Activated effector memory CD4-positive, alpha-beta T cell treated with Interleukin-2 at 50 U/mL for 16 hours (primary cell): ENCODE measurements at places on chromosomes 11 and 22.

DNA sequence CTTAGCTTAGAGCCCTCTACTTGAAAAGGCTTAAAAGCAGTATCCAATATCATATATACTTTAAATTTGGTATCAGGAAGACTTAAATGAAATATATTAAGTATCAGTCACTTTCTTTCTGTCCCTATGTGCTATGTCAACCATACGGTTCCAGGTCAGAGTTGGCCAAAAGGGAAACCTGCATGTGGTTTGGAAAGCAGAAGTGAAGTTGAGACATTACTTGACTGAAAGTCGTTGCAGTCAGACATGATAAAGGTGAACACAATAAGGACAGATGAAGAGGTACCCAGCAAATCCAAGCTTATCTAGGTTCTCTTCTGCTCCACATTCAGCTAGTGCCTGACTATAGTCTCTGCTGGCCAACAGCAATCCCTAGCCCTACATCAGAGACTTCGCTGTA, 336.8 kb downstream of the KCNA4 start:
- DNase-seq, result no peak

GRCh38 chr11:103889679-103890078, 146.8 kb upstream of the DDI1 start:
- DNase-seq, result no peak

DNA sequence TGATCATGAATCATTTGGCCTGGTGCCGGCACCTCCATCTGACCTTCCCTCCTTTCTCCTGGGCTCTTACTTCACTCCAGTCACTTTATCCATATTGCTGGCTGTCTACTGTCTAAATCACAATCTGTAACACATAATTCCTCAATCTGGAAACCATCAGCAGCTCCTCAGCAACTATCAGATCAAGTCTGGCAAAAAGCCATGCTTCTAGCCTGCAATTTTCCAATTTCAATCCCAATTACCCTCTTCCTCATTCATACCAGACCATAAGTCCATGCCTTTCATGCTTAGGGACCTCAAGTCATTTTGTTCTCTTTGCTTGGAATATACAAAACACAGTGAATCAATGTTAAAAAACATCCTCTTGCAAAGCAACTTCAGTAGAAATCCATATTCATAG, 882.8 kb upstream of the ANO3 start:
- no peak for DNase-seq

DNA sequence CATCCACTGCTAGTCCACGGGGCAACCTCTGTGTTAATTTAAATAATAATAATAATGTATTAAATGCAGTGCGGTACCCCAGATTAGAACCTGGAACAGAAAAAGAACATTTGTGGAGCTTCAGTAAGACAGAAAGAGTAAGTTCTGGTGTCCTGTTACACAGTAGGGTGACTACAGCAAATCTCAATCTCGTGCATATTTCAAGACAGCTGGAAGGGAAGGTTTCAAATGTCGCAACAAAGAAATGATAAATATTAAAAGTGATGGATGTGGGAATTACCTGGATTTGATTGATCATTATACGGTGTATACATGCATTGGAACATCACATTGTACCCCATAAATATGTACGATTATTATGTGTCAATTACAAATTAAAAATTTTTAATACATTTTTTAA, 1.7 kb upstream of the RAC2 start:
- DNase-seq, result no peak

DNA sequence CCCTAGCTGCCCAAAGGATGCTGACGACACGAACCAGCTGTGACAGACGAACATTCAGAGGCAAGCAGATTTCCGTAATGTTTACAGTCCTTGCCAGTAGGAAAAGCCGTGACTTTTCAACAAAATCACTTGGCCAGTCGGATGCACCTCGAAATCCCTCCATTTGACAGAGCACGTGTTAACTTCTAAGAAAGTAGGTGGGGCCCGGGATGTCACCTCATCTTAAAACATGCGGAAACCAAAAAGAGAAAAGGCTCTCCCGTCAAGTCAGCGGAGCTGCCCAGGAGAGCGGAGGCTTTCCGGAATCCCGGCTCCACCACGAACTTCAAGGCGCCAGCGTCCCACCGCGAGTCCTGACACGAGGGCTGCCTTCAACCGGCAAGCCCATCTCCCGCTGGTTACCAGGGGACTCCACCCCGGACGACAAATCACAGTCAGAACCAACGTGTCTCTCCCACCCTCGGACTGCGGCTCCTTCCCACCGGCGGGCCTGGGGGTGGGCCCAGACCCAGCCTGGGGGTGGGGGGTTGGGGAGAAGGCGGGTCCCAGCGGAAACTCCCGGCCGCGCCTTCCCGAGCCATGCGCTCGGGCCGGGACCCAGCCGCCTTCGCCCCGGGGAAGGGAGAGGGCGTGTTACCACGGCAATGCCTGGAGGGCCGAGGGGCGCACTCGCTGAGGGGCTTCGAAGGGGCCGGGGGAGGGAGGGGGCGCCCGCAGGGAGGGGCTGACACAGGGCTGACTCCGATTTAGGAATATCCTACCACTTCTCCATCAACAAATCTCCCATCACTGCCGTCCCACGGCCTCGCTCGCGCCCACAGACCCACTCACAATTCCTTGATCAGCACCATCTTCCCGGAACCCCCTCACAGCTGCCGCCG, 475 bp downstream of the PITPNB start:
- DNase-seq, result peak; percentile 14

GRCh38 chr11:10846660-10847059, 11.2 kb downstream of the ZBED5 start:
- DNase-seq, result no peak

DNA sequence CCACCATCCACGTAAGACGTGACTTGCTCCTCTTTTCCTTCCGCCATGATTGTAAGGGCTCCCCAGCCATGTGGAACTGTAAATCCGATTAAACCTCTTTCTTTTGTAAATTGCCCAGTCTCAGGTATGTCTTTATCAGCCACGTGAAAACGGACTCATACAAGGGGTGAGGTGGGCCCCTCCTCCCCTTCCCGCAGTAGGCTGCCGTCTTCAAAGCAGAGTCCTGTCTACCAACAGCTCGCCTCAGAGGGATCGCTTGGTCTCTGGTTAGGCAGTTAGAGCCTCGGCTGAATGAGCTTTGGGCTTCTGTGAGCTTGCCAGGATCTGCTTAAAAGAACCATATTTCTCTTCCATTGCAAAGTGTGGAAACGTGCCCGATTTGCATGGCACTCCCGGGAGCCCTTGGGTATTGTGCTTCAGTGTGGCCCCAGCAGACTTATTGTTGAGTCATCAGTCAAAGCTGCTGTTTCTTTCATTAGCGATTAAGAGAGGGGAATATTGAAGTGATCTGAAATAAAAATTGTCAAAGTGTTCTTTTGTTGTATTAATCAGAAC, 338.3 kb downstream of the TBC1D22A start:
- no peak for DNase-seq

DNA sequence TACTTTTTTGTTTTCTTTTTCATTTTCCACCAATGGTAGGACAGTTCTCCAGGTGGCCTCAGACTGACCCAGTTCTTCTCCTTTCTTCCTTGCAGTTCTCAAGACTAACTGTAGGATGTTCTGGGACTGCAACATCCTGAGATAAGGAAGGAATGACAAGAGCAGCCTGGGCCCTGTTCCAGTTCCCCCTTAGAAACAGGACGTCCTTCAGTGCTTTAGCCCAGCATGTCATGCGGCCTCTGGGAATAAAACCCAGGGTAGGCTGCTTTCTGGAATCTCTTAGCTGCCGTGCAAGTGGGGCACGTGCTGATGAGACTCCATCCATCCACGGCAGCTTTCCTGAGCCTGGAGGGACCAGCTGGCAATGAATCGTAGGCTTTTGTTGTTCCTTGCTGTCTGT, 24.0 kb upstream of the CADM1 start:
- no peak for DNase-seq

DNA sequence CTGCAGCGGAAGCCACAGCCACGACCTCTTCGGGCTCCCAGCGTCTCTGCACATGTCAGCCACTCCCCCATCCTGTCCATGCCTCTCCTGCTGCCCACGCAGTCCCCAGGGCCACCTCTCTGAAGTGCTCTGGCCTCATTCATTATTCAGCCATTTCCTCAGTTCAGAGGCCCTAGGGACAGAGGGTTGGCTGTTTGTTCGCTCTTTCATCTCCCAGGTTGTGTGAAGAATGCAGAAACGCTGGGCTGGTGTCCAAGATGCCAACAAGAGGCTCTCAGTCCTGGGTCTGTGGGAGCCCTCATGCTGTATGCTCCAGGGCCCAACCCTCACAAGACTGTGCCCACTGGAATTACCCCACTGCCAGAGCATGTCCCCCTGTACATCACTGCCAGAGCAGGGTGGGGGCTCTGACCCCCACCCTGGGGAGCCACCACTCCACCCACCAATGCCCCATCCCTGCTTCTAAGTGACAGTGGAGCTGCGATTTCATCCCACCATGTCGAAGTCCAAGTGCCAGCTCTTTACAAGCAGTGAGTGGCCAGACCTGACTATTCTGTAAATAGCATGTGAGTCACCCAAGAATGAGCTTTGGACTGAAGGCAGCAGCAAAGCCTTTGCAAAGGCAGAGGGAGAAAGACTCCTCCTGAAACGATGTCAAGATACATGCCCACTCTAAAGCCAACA, 209.6 kb downstream of the BUD13 start:
- DNase-seq, result no peak

GRCh38 chr22:21567456-21568346, at the start of gene UBE2L3:
UBE2L3 (plus strand) TSS chr22:21567714; CDS start chr22:21567745, 31 bp downstream.
- peak; percentile 78 for DNase-seq

GRCh38 chr11:38971141-38971540, 2373.1 kb upstream of the RAG2 start:
- no peak for DNase-seq

GRCh38 chr11:115961159-115962003, 457.2 kb upstream of the CADM1 start:
- DNase-seq, result no peak

GRCh38 chr22:42716649-42717127, 4.0 kb downstream of the A4GALT start:
- no peak for DNase-seq

DNA sequence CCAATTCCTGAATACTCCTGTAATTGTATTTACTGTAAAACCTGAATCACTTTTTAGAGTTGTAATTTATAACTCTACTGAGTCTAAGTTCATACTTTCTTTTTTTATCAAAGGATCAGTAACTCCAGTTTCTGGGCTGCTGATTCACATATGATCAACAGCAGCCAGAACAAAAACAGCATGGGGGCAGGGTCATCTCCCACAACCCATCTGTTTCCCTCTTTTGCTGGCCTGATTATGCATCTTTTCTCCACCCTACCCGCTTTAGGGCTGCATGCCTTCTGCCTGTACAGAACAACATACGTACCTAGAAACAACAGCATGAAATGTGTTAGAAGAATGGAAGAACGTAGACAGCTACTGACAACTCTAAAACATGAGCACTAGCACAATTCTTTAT, 76.0 kb downstream of the MRTFA start:
- no peak for DNase-seq

DNA sequence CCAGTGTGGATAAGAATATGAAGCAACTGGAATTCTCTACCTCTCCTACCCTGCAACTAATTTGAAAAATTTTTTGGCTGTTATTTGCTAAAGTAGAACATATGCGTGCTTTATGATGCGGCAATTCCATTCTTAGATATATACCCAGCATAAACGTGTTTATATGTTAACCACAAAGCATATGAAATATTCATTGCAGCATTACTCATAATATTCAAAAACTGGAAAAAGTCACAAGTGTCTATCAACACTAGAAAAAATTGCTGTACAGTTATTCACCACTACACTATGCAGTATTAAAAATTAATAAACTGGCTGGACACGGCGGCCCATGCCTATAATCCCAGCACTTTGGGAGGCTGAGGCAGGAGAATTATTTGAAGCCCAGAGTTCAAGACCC, 226.4 kb downstream of the LUZP2 start:
- no peak for DNase-seq
